ENCODE measurements at places on chromosomes 11 and 22. TPM values are rescaled to one million over a fixed set of nuclear protein-coding genes. Genes with fewer than 3 reads are reported as not detected.
A peak's percentile ranks its signal among the peaks of the same experiment; 100 is the strongest.

Gene CYTH4
- total RNA-seq = 44.8 TPM

Gene SORL1
- 18.1 TPM for total RNA-seq

Gene GVQW3
- total RNA-seq = 7.0 TPM

Gene UPK3A
- not detected for total RNA-seq

Gene MOV10L1
- 4.8 TPM for total RNA-seq

Gene ALDH3B2
- 0.48 TPM for total RNA-seq

Gene PTPN5
- 4.8 TPM for total RNA-seq

Gene MUC5AC
- 1.4 TPM for total RNA-seq

Gene TMEM123
- total RNA-seq = 136 TPM

- DNase-seq = peak; percentile 69
These were observed 9.8 kb downstream of the RELT start for GRCh38 chr11:73386016-73386415.

- no peak for DNase-seq
These were observed 70.5 kb downstream of the DKK3 start for GRCh38 chr11:11937957-11938356.

- DNase-seq = peak; percentile 28
These were observed 749 bp downstream of the VWA5A start for GRCh38 chr11:124115782-124116616.

DNA sequence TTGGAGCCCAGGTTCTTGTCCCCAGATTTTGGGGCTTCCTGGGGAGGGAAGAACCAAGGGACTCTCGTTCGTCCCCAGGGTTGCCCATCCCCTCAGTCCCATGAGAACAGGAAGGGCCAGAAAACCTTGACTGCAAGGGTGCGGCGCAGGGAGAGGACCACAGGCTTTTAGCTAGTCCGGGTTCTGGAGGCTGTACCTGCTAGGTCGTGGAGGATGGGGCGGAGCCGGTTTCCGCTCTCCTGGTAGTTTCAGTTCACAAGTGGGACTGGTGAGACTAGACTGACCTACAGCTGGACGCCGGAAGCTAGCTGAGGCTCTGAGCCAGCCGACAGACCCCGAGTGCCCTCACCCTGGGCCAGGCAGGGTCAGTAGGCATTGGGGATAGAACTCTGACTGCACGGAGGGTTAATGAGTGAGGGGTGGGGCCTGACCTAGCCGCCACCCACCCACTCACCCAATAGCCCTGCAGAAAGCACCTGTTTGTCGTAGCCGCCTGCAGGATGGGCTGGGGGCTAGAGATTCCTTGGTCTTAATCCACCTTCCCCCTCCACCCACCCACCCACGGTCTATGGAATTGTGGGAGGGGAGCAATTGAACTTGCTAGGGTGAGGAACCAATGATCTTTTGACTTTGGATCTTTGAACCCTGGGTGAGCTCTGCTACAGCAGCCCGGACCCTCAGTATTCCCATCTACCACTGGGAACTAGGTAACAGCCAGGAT lies 1.5 kb downstream of the MAFF start:
- peak; percentile 47 for DNase-seq

DNA sequence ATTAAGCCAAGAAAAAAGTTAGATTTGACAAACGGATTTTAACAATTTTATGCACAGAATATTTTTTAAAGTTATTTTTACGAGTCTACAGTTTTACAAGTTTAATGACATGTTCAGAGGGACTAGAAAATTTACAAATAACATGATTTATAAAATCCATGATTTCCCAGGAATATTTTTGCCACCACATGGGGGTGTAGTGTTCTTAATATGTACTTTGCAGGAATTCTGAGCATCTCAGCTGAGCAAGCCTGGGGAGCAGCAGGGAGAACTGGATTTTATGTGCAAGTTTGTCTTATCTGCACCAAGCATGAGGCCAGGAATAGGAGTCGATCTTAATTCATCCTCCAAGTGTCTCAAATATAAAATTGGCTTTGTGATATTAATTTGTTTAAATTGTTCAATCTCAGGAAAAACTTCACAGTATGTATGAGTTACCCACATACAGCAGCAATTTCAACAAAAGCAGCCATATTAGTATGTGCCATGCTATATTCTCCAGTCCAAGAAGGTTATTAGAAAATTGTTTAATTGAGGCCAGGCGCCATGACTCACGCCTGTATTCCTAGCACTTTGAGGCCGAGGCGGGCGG lies 826.3 kb downstream of the DLG2 start:
- peak; percentile 75 for DNase-seq

GRCh38 chr22:30262917-30263741 lies 3.5 kb downstream of the OSM start:
- peak; percentile 76 for DNase-seq

- no peak for DNase-seq
These were observed 7.8 kb downstream of the PRDM11 start for GRCh38 chr11:45154276-45154675.

DNA sequence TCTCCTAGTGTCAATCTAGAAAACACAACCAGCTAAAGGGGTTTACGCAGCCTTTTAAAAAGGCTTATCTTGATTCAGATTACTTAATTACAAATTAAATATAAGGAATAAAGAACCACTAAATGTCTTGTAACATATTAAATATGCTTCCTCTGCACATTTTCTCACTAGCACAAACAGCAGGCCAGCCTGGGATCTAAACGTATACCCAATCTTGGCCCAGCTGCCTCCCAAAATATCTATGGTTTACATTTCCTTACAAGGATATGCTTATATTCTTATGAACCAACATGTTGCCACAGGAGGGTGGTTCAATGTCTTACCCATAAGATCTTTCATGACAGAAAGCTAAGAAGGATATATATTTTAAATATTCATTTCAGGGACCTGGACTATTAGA lies 7.7 kb downstream of the LGR4 start:
- DNase-seq = peak; percentile 64

DNA sequence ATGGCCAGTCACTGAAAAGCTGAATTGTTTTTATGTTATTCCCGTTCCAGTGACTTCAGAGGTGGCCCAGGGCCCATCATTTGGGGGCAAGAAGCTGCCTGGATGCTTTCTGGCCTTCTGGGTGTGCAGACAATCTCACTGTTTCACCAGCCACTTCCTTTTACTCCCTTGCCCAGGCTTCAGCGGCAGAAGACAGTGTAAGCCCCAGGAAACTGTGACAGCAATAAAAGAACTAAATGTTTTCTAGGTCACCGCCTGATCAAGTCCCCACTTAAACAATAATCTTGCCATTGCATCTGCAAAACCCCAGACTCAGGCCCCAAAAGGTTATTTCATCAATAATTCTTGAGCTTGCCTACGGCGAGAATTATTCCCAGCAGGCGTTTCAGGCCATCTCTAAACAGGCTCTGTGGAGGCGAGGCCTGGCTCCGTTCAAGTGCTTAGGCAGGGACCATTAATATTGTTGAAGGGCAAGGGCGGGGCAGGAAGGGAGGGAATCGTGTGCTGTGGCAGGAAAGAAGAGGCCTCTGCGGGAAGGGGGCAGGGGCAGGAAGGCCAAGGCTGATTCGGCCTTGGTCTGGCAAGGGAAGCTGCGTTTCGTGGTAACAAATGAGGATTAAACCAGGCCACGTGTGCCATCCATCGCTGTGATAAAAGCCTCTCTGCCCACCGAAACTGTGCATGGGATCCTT lies 252.3 kb downstream of the KIRREL3 start:
- no peak for DNase-seq

DNA sequence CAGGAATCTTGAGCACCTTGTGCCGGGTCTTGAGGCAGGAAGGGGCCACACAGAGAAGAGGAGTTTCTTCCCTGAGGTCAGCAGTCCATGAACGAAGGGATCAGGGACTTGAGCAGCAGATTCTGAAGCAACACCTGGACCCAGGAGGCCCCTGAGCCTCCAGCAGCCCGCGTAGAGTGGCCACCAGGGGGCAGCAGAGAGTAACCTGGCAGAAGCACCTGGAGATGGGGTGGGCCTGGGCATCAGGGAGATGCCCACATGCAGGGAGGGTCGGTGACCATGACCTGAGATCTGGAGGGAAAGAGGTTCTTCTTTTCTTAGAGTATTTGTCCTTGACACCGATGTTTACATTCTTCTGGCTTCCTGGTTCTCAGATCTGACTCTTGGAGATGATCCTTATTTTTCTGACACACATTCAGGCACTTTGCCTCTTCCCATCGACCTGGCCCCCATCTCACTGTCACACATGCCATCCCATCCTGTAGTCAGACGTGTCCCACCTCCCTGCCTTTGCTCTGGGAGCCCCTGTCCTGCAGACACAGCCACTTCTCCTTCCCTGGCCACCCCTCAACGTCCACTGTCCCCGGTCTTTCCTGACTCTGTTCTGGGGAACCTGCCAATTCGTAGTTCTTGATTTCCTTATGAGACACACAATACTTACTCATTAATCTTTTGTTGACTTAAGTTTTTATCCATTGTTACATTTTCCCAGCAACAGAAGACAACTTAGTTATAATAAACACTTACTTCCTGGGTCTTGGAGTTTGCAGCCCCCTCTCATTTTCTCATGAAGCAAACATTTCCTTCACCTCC lies 66.5 kb downstream of the GGTLC2 start:
- no peak for DNase-seq

DNA sequence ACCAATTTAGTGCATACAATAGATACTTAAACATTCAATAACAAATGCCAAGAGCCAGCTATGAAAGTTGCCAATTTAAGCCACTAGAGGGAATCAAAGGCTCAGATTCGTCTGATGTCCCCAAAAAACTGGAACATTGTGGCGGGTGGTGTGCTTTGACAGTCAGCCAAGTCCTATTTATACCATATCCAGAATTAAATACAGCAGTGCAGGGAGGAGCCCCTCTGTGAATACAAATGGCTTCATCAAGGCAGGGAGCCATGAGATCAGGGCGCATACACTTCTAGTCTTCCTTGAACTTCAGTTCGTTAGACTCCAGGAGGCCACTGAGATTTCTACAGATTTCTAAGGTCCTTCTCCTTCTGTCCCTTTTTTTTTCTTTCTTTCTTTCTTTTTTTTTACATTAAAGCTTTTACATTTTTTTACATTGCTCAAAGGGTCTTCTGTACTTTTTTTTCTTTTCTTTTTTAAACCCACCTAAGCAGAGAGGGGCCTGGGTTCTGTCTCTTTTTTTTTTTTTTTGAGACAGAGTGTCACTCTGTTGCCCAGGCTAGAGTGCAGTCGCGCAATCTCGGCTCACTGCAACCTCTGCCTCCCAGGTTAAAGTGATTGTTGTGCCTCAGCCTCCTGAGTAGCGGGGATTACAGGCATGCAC lies 41.5 kb upstream of the HSPA8 start:
- peak; percentile 93 for DNase-seq

GRCh38 chr11:10893714-10894151 lies 35.9 kb upstream of the ZBED5 start:
- DNase-seq = peak; percentile 58

GRCh38 chr11:87215236-87215635 lies 177.5 kb downstream of the TMEM135 start:
- DNase-seq = no peak

DNA sequence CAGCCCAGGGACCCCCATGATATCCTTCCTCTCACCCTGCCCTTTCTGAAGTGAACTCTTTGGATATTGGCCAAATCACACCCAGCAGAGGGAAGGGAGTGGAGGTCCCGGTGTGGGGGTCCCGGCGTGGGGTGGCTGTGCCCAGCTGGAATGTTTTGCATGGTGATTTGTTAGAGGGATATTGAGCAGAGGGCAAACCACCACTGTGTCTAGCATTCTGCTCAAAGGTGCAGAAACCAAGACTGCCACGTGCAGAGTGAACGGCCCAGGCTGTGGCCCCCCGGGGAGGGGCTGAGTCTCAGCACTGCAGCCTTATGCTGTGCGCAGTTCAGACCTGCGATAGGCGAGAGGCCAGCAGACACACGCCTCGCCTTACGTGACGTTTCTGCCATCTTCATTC lies 7.9 kb upstream of the BID start:
- no peak for DNase-seq

DNA sequence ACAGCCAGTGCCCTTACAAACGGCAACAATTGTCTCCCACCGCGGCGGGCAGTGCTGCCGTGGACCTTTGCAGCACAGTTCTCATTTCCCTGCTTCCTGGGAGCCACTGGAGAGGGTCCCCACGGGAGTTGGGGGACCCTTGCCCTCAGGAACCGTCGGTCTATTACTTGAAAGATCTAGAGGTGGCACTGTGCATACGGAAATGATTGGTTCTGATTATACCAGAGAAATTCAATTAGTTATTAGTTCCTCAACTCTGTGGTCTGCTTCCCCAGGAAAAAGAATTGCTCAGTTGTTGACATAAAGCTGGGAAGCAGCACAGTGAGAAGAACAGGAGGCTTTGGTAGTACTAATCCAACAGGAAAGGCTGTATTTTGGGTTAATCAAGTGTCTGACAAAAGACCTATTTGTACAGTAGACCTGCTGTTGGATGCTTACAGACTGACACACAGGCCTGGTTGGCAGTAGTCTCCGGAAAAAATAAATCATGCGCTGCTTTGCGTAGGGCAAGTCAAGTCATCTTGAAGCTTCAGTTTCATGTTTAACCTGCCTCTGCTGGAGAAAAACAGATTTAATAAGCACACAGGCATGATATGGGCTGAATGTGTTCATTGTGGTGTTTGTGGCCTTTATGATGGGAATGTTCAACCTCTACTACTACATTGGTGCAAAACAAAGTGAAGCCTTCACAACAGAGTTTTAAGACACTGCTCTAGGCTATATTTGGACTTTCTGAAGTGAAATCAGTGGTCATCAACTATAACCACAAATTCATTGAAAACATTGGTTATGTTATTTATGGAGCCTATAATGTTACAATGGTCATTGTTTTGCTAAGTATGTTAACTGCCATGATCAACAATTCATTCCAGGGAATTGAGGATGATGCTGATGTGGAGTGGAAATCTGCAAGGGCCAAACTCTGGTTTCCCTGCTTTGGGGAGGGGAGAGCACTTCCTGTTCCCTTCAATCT lies 54.6 kb upstream of the SC5D start:
- DNase-seq = peak; percentile 56

DNA sequence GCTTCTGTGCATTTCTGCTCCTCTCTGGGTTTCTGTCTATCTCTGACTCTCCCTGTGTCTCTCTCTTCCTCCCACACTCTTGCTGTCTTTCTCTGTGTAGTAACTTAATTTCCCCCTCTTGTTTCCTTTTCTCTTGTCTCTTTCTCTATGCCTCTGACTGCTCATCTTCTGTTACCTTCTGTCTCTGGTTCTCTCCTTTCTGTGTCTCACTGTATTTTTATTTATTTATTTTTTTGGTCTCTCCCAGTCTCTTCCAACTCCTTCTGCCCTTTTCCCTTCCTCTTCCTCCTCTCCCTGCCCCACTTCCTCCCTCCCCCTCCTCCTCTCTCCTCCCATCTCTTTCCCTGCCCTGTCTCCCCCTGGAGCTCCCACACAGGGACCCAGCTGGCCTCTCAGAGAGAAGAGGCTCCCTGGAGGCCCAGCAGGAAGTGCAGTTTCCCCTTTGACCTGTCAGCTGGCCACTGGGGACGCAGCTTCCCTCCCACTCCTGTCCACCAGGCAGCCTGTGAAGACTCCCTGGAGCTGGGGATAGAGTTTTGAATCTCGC lies 38.3 kb upstream of the MYH9 start:
- DNase-seq = no peak

DNA sequence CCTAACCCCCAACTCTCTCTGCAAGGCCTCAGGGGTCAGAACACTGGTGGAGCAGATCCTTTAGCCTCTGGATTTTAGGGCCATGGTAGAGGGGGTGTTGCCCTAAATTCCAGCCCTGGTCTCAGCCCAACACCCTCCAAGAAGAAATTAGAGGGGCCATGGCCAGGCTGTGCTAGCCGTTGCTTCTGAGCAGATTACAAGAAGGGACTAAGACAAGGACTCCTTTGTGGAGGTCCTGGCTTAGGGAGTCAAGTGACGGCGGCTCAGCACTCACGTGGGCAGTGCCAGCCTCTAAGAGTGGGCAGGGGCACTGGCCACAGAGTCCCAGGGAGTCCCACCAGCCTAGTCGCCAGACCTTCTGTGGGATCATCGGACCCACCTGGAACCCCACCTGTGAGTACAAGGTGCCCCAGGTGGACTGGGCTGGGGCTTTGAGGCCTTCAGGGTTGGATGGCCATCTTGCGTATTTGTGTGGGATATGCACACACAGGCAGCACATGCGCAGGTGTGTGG lies at the start of gene BEST1:
Gene BEST1 (plus strand): TSS at position 317 of the 513 bp plus-strand sequence. CDS start 1,456 bp downstream, outside the sequence.
- no peak for DNase-seq
